ENCODE measurements at places on chromosomes 11 and 22. TPM values are rescaled to one million over a fixed set of nuclear protein-coding genes. Genes with fewer than 3 reads are reported as not detected.

The SHISA8 gene
- total RNA-seq, result not detected

The MFRP gene
- not detected for total RNA-seq

The ALKBH8 gene
- 11.0 TPM for total RNA-seq

The INPP5J gene
- 4.5 TPM for total RNA-seq

The MIAT gene
- 45.6 TPM for total RNA-seq

DNA sequence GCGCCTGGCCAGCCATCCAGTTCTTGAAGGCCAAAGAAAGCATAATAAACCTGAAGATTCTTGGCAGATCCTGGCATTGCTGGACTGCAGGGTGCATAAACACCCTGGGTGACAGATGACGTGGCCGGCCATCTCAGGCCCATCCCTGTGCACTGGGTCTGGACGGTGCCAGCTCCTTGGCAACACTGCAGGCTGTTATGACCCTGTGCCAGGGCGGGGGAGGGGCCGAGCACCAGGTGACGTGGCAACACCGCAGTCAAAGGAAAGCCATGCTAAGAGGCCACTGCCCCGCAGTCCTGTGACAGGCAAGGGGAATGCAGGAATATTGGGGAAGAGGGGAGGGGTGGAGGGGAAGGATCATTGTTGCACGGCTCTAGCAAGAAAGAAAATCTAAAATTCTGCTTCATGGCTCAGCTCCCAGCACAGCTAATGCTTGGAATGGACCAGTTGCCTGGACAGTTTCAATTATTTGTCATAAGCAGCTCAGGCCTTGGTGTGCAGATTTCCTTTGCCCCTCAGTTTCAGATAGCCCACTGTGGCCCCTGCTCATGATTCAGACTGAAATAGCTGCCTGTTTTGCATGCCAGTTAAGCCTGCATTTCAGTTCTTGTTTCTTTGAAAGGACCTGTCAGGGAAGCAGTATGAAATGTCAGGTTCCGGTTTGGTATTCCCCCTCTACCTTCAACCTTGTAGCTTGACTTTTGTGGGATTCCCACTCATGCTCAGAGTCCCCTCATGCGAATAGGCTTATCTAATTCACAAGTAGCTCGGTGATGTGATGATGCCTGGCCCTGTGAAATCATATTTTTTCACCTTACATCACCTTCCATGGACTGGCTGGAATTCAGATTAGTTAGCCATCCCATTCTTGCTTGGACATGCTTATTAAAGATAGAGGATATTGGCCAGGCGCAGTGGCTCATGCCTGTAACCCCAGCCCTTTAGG is 29.7 kb upstream of the DDX6 start:
- H3K4me1 ChIP-seq, result no peaks in the 10 kb centered on the region
- no peak for DNase-seq
- no peak overlapping the region for H3K4me3 ChIP-seq
- no peaks in the 10 kb centered on the region for H3K27me3 ChIP-seq
- no peaks in the 10 kb centered on the region for H3K36me3 ChIP-seq

DNA sequence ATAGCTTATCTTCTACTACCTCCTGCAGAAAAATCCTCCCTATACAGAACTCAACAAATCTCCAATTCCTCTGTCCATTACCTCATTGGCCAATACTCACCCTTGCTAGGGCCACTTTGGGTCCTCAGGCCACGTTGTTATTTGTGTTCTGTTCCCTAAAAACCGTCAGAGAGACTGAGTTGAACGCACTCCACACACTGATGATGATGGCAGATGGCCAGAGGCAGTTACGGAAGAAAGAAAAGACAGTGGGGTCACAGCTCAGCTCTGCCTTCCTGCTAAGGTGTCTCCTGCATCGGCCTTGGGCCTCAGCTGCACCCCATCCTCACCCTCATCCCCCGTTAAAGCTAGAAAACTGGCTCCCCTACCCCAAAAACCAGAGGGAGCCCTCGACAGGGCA is 66.2 kb downstream of the MICAL3 start:
- H3K27me3 ChIP-seq, result no peaks in the 10 kb centered on the region
- no peak for DNase-seq
- peaks cover 19% of the 10 kb centered on the region for H3K4me1 ChIP-seq
- H3K36me3 ChIP-seq, result no peaks in the 10 kb centered on the region
- no peak overlapping the region for H3K4me3 ChIP-seq

GRCh38 chr11:66347425-66348276 is at the start of gene B4GAT1:
TSS of gene B4GAT1 (minus strand) at chr11:66347629. CDS start at chr11:66347545, 84 bp downstream.
- peak within 1 kb of the TSS; percentile 99 for H3K4me3 ChIP-seq
- peak; percentile 77 for DNase-seq
- H3K4me1 ChIP-seq, result peaks cover 47% of the 10 kb centered on the region
- peak within 1 kb of the TSS; percentile 96 for H3K27ac ChIP-seq
- H3K36me3 ChIP-seq, result peaks cover 2% of the 10 kb centered on the region

DNA sequence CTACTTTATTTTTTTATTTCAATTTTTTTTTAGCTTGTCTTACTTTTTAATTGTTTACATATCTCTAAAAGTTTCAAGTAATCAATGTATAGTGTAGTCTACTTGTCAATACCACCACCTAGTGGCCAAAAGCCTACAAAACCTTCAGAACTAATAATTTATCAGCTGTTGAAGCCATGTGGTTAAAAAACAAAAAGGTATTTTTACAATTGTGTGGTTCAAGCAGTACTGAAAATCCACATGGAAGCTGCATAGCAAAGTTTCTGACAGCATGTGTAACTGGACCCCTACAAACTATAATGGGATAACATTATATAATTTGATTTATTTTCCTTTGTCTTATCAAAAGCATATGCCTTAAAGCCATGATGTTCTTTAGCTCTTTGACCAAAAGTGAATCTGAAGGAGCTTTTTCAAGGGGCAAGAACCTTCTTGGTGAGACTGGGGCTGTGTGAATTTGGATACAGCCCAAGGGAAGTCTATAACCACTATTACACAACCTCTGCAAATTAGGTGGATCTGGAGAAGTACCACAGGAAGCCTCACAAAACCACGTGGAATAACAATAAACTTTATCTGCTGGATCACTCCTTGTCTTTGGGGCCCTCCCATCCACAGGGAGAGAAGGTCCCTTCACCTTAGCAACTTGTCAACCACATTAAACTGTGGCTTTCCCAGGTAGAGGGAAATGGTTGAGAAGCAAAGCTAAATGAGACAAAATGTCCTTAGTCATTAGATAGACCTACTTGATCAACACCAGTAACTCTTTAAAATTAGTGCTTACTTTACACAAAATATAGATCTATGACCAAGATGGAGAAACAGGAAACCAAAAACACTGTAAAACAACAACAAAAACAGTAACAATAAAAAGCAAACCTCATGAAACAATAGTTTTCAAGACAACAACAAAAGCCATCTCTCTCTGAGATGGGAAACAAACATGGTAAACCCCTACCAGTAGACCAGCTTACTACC is 9.9 kb downstream of the NARS2 start:
- peak overlapping the region; percentile 21 for H3K27ac ChIP-seq
- peaks cover 2% of the 10 kb centered on the region for H3K36me3 ChIP-seq
- H3K27me3 ChIP-seq, result no peaks in the 10 kb centered on the region
- peak overlapping the region; percentile 52 for H3K4me3 ChIP-seq

GRCh38 chr11:73415854-73416615 is 39.8 kb downstream of the RELT start:
- H3K4me1 ChIP-seq, result peaks cover 36% of the 10 kb centered on the region
- DNase-seq, result no peak
- H3K36me3 ChIP-seq, result peaks cover 23% of the 10 kb centered on the region
- no peak overlapping the region for H3K4me3 ChIP-seq
- no peak overlapping the region for H3K27ac ChIP-seq

DNA sequence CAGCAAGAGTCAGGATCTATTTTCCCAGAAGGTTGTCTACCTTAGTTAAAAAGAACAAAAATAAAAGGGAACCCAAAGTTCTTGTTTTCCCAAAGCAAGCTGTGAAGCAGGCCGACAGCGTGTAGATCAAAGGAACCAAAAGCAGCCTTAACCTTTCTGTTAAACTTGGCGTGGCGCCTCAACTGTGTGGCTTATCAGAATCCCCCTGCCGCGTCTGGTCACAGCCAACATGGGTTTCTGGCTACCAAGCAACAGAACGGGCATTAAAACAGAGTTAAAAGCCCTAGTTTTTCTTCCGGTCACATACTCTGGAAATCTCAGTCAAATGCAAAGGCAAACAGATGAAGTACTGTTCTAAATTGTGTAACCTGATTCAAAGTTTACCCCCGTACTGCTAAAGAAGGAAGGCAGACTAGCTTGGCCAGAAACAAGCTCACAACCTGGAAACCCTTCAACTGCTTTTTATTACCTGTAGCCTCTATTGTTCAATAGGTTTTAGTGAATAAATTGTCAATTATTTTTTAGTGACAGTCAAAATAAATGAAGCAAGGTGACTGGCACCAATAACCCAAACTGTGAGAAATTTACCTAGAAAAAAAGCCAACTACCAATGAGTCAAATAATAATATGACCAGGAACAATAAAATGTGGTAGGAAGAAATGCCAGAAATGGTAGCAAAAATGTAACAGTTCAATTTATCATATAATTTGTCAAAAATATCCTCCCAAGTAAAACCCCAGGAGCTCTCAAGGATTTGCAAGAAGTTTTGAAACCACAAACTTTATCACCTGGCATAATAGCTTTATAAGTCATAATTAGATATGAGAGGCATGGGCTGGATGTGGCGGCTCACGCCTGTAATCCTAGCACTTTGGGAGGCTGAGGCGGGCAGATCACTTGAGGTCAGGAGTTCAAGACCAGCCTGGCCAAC is 21.4 kb downstream of the CHKA start:
- no peaks in the 10 kb centered on the region for H3K27me3 ChIP-seq
- H3K4me1 ChIP-seq, result peaks cover 17% of the 10 kb centered on the region
- peaks cover 18% of the 10 kb centered on the region for H3K36me3 ChIP-seq
- H3K4me3 ChIP-seq, result no peak overlapping the region

- H3K4me1 ChIP-seq, result peaks cover 22% of the 10 kb centered on the region
- no peaks in the 10 kb centered on the region for H3K27me3 ChIP-seq
- no peak overlapping the region for H3K4me3 ChIP-seq
- no peaks in the 10 kb centered on the region for H3K36me3 ChIP-seq
These were observed 32.4 kb downstream of the ST3GAL4 start for GRCh38 chr11:126387857-126388256.

GRCh38 chr11:33892906-33893594 is 1.2 kb upstream of the LMO2 start:
- H3K4me3 ChIP-seq, result no peak overlapping the region
- H3K4me1 ChIP-seq, result peaks cover 30% of the 10 kb centered on the region
- H3K36me3 ChIP-seq, result no peaks in the 10 kb centered on the region
- DNase-seq, result no peak

- H3K4me3 ChIP-seq, result no peak overlapping the region
- H3K4me1 ChIP-seq, result peaks cover 6% of the 10 kb centered on the region
- H3K27ac ChIP-seq, result no peak overlapping the region
- no peaks in the 10 kb centered on the region for H3K36me3 ChIP-seq
- no peaks in the 10 kb centered on the region for H3K27me3 ChIP-seq
These were observed 7.1 kb upstream of the VSTM5 start for GRCh38 chr11:93857413-93858120.

DNA sequence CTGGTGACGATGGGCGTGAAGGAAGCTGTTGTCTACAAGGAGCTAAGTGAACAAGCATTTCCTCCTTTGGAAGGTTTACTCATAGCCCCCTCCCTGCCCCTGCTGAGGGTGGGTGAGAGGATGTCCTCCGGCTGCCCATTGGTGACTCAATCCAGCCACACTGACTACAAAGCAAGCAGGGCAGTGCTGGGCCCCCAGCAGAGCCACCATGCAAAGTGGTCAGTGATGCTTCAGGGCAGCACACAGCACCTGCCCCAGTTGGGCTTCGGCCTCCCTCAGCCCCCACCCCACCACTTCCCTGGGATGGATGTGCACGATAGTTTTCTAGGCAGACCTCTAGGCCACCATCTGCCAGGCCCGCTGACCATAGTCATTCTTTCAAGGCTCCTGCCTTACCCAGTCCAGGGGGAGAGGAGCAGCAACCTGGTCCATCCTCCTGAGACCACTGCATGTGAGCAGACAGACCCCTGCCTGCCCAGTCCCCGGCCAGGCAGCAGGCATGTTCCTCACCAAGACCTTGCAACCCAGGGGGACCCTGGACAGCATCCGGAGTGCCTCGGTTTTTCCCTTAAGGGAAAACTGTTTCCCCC is 125.1 kb downstream of the BCR start:
- no peak overlapping the region for H3K27ac ChIP-seq
- no peaks in the 10 kb centered on the region for H3K27me3 ChIP-seq
- peaks cover 2% of the 10 kb centered on the region for H3K4me1 ChIP-seq

DNA sequence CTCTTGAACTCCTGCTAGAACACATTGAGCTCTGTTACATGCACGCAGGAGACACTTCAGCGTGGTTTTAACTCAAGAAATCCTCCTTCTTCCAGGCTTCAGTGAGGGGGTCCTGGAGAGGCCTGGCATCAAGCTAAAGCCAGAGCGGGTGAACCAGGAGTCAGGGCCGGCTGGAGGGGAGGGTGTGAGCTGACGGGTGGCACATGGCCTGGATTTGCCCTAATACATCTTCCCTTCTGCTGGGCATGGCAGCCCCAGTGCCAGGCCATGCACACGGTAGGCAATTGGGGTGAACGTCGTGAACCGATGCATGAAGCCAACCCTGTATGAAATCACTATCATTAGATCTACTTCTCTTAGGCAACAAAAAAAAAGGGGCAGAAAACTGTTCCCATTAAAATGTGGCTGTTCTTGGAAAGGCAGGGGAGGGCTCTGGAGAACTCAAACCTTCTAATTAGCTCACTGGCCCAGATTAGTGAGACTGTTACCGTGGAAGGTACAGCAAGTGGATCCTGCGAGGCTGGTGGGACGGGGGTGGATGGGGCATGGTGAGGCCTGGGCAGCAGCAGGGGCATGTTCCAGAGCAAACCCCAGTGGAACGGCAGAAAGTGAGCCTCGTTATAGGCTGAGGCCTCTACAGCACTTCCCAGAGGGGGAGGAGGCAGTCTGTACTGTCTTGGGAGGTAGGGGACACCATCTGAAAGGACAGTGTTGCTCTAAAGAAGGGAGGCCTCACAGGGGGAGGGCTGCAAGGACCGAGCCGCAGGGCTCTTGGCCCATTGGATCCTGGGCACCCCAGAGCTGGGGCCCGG is 10.6 kb downstream of the IFT27 start:
- no peaks in the 10 kb centered on the region for H3K27me3 ChIP-seq
- H3K27ac ChIP-seq, result no peak overlapping the region
- no peak overlapping the region for H3K4me3 ChIP-seq
- peaks cover 5% of the 10 kb centered on the region for H3K4me1 ChIP-seq
- DNase-seq, result no peak

DNA sequence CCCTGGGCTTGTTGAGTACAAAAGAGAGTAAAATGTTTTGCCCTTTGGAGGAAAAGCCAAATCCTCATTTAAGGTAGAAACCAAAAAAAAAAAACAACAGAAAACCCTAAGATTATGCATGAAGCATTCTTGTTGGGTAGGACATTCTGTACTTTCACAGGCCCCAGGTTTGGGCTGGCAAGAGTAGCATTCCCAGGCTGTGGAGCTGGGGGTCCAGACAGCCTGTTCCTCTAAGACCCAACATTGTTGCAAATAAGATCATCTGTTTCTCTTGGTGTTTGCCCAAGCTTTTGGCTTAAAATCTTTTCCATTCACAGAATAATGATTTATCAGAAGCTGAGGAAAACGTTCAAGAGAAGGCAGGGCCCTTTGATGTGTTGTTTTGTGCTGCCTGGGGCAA is 123.8 kb downstream of the MICAL2 start:
- peaks cover 10% of the 10 kb centered on the region for H3K4me1 ChIP-seq
- no peak overlapping the region for H3K4me3 ChIP-seq
- DNase-seq, result no peak
- H3K27ac ChIP-seq, result no peak overlapping the region
